ENCODE measurements at places on chromosomes 2 and 18.

DNA sequence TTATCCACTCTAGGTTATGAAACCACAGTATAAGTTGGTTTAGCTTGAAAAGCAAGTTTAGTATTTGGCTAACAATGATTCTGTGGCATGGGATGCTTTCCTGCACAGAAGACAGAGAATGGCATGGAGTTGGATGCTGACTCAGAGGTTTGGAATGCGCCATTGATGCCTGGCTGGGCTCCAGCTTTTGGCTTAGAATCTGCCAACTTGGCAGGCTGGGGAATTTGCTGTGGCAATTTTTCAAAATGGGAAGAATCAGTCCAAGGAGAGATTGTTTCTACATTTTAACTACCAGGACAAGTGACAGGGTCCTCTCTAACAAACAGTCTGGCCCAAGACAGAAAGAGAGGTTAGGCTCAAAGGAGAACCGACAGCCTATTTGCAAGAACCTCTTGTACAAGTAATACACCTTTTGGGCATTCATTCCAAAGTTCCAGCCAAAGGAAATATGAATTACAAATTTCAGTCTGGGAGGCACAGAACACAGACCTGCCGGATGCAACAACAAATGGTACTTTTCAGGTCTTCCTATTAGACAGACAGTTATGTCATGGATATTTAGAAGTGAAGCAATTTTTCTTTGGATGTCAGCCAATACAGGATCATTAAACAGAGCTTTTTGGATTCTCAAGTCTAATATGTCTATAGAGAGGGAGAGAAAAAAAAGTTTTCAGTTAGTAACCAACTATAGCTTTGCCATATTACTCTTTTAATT is 1027.7 kb downstream of the TMEM182 start:
- no peak for DNase-seq

DNA sequence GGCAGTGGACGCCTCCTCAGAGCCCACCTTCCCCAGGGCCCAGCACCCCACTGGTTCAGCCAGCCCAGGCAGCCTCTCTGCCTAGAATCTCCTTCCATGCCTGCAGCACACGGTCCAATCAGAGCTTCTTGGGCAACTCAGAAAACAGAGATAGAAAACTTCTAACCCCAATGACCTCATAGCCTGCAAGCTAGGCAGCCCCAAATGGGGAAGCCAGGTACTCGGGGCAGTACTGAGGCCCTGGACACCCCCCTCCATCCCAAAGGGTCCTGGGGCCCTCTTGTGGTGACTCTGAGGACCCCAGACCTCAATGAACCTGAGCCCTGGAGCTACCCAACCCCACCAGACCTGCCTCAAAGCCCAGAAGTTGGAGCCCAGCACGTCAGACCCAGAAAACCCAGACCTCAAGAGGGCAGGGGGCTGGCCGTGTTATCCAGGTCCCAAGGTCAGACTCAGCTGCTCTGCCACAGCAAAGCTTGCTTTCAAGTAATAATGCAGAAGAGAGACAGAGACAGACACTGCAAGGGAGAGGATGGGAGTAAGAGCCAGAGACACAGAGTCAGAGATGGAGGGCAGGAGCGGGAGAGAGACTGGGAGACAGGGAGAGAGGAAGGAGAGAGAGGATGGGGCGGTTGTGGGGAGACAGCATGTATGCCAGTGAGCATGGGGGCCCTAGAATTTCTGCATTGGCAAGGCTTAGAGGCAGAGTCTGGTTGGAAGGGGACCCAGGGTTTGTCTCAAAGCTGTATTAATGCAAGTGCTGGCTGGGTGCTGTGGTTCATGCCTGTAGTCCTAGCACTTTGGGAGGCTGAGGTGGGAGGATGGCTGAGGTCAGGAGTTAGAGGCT is 28.2 kb downstream of the SERTAD2 start:
- DNase-seq, result no peak

- no peak for DNase-seq
Measured at GRCh38 chr2:128501006-128501690, 182.5 kb upstream of the HS6ST1 start.

DNA sequence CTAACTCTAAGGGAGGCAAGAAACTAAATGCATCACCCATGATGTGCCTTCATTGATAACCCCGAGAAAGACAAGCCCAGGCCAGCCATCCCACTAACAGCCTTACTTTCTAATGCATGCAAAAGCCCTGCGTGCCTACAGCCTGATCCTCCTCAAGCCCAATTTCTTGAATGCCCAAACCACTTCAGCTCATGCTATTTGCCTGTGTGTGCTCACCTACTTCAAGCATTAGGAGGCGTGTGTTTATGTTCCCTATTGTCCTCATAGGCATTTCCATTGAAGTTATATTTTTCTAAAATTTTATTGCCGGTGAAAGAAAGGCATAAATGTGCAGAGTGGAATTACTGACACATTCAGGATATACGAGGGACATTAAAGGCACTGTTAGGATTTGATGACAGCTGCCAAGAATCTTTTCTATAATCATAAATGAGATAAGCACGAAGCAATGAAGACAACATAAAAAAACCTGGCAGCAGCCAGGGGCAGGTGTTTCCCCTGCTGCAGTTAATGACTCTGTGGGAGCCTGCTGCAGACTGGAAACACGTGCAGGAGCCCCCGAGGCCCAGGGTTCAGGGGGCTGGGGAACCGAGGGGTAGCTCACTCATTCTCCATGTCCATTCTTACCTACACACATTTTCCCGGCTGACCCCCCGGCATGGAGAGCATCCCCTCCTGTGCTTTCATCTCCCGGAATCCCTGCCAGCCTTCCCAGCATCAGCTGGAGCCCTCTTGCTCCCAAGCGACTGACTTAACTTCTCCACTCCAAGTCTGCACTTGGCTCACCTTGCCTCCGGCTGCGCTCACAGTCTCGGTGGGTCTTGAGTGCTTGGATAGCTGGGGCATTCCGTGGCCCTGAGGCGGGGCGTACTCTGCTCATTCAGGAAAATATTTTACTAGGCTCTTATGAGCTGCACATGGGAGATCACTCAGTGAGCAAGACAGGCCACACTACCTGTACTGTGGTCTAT is 292.3 kb upstream of the SIX2 start:
- DNase-seq, result peak; percentile 43

- no peak for DNase-seq
Measured at GRCh38 chr18:49728542-49728941, 84.8 kb downstream of the ACAA2 start.

- no peak for DNase-seq
Measured at GRCh38 chr2:226892729-226893128, 56.9 kb downstream of the RHBDD1 start.

GRCh38 chr18:54035927-54036326 is 188.5 kb downstream of the MBD2 start:
- no peak for DNase-seq

DNA sequence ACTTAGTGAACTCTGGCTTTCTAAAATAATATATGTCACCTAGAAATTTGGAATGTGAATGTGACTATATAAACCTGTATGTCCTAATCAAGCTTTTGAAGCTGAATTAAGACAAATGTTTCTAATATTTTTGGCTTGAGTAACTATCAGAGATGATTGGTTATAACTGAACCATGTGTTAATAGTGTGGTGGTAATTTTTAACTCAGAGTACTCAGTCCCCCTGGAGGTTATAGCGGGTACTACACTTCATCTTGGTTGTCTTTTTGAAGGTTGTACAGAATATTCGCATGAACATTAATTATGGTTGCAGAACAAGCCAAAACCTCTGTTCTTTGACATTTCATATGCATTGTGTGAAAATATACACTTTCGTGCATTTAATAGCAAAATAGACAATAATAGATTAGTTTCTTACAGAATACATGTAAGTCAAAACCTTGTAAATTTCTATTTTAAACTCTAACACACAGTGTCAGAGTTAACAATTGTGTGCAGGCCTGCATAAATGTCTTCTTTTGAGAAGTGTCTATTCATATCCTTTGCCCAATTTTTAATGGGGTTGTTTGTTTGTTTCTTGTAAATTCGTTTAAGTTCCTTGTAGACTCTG is 86.0 kb downstream of the OSBPL6 start:
- DNase-seq, result peak; percentile 27

DNA sequence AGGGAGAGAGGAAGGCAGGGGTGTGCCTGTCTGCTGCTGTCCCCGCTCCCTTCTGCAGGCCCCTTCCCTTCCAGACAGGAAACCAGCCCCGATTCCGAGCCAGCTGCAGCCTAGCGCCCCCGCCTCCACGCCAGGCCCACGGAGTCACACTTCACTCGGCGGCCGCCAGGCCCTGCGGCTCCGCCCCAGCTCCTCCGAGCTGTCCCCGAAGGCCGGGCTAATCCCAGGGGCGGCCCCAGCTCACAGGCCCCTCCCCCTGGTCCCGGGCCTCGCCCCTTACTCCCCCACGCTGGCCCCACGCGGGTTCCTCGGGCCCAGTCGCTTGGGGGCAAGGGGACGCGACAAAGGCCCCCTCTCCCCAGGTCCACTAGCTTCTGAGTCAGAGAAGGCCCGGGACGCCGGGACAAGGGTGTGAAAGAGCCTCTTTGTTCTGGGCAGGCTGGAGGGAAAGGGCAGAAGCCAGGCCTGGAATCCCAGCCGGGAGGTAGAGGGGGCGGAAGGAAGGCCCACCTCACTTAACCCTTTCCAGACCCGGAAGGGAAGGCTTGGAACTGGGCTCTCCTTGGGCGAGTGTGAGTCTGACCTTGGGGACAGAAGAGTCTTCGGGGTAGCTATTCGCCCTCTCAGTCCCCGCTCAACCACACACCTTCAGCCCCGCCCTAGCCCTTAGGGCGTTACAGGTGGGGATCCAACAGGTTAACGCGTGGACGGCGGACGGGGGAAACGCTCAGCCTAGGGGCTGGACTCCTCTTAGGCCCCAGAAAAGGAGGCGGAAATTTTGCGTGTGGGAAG is 1.2 kb downstream of the RTKN start:
- DNase-seq, result peak; percentile 94

DNA sequence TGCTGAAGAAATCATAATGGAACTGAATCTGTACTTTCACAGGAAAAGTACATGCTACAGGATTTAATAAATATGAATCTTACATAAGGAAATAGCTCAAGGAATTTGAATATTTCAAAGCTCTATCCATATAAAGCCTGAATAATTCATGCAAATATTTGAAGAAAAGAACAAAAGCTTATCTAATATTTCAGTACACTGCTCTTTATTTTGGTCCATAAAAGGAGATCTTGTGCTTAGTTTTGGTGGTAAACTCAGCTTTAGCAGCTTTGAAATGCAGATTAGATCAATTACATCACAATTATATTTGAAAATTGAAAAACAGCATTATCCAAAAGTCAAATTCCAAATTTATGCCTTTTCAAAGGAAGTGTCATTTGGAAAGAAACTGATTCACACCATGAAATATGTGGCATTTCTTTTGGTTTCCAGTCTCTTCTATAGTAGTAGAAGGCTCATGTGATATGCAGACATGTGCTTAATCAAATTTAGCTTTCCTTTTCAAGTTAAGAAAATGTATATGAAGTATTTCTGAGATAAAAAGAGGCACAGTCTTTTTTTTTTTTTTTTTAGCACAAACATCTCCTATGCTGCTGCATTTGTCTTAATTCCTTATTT is 42.1 kb upstream of the MAP4K3 start:
- DNase-seq, result no peak

Data from skin of body (tissue), 3 donors.